ENCODE measurements at places on chromosomes 4 and X.
A peak's percentile ranks its signal among the peaks of the same experiment; 100 is the strongest.

DNA sequence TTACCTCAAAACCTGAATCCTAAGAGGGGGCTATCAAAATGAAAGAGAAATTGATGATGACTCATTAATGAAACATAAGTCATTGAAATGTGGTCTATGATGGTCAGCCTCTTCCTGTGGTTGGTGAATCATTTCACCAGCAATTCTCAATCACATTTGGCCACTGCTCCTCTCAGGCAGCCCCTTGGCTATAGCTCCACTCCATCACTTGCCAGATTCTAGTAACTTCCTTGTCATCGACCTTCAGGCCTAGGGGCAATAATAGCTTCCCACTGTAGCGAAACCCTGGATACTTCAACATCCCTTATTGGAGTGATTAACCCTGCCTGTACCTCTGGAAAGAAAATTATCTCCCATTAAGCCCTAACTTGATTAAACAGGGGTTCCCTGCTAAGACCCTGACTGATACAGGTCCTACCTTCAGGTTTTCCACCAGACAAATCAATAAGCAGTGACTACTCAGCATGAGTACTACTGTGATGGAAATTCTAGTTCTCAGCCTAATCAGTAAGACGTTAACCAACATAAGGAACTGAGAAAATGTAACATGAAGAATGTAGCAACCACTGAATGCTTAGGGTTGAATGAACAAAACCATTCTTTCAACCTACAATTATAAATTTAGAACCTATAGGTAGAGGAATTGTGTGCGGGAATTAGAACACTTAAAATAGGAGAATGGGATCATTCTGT, 30.4 kb downstream of the ADH7 start:
- peak; percentile 92 for DNase-seq

DNA sequence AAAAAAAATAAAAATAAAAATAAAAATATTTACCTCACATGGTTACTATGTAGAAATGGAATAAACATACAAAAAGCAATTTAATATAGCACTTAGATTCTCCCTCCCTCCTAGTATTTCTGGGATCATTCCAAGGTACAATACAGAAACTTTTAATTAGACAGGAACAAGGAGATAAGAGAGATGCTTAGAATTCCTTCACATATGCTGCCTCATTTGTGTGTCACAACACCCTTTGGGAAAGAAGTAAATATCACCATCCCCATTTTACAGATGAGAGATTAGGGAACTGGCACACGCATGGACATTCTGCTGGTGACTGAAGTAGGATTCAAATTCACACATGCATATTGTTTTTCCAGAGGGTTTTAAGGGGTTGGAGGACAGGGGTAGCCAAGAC, 164.2 kb downstream of the APBB2 start:
- no peak for DNase-seq

DNA sequence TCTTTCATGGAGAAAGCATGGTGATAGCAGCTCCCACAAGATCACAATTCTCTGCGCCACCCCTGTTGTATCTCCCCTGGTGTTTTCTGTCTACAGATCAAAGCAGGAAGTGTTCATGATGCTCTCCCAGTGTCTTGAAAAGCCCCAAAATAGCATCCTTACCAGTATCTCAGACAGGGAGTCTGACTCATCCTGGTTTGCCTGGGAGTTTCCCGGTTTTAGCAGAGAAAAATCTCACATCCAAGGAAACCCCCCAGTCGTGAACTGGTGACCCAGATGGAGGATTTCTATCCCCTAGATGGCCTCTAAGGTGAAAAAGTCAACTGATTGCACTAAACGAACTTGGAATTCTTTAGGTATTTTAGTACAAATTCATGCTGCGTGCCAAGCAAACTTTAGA, 64.3 kb upstream of the NR0B1 start:
- no peak for DNase-seq

DNA sequence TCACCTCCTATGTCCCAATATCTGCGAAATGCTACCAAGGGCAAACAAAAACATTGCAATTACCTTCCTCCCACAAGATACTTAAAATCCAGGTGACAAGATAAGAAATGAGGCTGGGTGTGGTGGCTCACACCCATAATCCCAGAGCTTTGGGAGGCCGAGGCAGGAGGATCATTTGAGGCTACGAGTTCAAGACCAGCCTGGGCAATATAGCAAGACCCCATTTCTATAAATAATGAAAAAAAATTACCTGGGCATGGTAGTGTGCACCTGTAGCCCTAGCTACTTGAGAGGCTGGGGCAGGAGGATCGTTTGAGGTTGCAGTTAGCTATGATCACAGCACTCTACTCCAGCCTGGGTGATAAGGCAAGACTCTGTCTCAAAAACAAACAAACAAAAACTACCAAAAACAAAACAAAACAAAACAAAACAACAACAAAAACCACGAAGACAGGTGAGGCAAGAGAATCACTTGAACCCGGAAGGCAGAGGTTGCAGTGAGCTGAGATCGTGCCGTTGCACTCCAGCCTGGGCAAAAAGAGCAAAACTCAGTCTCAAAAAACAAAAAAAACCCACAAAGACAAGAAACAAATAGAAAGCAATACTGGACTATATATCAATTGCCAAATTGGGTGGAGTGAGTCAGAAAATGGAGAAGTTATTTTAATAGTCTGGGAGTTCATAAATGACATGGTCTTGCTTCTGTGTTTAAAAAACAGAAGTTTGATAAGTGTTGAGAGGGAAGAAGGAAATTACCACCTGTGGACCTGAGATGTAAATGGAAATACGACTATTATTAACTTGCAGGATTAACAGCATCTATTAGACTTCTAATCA, 176.5 kb downstream of the FBXW7 start:
- DNase-seq = no peak

GRCh38 chr4:108314900-108315589, 146.3 kb upstream of the LEF1 start:
- no peak for DNase-seq

- DNase-seq = no peak
These were observed 72.4 kb downstream of the CCNG2 start for GRCh38 chr4:77229433-77229832.
